ENCODE measurements at places on chromosomes 16 and 17.
A peak's percentile ranks its signal among the peaks of the same experiment; 100 is the strongest.

- DNase-seq: peak; percentile 59
Observed at GRCh38 chr17:27569257-27569722, 61.7 kb upstream of the LGALS9 start.

GRCh38 chr17:27478901-27479538 lies 22.8 kb downstream of the KSR1 start:
- no peak for DNase-seq

- DNase-seq: peak; percentile 56
Observed at GRCh38 chr16:30063893-30064728, 1.4 kb upstream of the ALDOA start.

DNA sequence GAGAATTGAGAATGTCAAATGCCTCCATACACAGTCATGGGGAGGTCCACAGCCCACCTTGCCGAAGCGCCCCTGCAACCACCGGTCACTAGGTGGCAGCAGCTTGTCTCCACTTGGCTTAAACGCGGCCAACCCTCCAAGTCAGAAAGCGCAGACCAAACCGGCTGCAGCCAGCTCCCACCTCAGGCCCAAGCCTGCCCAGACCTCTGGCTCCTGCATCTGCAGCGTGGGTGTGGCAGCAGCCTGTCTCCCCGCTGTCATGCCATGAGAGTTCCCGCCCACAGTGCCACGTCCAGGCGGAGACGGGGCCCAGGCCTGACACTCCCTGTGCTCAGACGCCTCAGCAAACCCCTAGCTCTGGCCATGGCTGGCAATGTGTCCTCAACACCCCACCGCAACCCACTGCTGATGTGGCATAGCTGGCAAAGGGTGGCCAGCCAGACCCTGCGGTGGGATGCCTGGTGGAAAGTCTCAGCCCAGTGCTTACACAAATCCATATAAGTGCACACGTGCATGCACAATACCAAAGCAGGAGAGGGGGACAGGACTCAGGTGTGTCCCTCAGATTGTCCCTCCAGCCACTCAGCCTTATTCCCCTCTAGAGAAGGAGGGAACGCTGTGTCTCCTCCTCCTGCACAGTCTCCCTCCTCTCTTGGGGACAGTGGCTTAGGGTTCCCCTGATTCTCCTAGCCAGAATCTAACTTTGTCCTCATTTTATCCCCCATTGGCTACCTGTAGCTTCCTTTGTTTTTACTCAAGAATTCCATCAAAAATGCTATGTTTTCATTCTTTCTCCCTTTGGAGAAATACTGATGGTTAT lies 10.9 kb downstream of the COPZ2 start:
- DNase-seq: peak; percentile 72

DNA sequence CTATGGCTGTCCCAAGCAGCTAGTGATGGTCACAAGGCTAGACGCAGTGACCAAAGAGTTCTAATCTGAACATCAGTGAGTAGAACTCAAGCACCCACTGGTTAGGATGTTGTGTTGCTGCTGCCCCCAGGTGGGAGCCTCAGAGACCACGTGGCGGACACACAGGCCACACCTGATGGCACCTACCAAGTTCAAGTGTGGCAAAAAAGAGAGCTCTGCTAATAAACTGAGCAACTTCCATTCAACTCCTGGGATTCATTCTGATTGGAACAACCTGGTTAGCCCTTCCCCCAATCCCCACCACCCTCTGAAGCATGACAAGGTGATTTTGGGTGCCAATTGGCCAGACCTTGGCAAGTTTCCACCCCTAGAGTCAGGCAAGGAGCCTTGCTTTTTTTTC lies 3.5 kb upstream of the LCMT1 start:
- no peak for DNase-seq

All from stimulated activated CD8-positive, alpha-beta memory T cell treated with anti-CD3 and anti-CD28 coated beads, Interleukin-2, amount 100 ng/mL, for 48 hours (primary cell).